Heart left ventricle (tissue), 16 donors: ENCODE measurements at places on chromosomes 4 and X. TPM values are rescaled to one million over a fixed set of nuclear protein-coding genes. Genes with fewer than 3 reads are reported as not detected.

IQCM gene
- total RNA-seq = not detected

STEEP1 gene
- total RNA-seq = 18.6 TPM

EREG gene
- not detected for total RNA-seq

DNA sequence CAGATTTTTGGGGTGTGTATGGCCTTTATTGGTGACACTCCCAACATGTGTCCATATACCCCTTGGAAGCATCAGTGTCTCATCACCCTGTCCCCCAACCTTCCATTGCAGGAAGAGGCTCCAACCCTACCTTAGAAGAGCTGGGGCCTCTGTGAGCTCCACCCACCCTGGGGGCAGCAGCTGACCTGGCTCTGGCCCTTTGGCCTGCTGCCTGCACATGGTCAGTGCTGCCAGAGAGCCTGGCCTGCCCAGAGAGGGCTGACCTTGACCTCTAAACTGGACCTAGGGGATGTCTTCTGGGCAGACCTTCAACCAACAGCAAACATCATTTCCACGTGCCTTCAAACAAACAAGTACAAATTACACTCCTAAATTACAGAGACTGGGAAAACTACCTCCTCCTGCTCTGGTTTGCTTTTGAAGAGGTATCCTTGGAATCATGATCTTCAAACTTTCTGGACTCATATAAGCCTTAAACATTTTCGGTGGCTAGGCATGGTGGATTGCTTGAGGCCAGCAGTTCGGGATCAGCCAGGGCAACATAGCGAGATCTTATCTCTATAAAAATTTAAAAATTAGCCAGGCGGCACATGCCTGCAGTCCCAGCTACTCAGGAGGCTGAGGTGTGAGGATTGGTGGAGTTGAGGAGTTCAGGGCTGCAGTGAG lies 27.3 kb upstream of the KIAA0232 start:
- H3K27me3 ChIP-seq = no peaks in the 10 kb centered on the region
- no peaks in the 10 kb centered on the region for H3K4me1 ChIP-seq
- no peaks in the 10 kb centered on the region for H3K36me3 ChIP-seq
- H3K4me3 ChIP-seq = no peak overlapping the region
- H3K27ac ChIP-seq = no peak overlapping the region
- DNase-seq = no peak

YY2 gene
- total RNA-seq = 0.73 TPM

DNA sequence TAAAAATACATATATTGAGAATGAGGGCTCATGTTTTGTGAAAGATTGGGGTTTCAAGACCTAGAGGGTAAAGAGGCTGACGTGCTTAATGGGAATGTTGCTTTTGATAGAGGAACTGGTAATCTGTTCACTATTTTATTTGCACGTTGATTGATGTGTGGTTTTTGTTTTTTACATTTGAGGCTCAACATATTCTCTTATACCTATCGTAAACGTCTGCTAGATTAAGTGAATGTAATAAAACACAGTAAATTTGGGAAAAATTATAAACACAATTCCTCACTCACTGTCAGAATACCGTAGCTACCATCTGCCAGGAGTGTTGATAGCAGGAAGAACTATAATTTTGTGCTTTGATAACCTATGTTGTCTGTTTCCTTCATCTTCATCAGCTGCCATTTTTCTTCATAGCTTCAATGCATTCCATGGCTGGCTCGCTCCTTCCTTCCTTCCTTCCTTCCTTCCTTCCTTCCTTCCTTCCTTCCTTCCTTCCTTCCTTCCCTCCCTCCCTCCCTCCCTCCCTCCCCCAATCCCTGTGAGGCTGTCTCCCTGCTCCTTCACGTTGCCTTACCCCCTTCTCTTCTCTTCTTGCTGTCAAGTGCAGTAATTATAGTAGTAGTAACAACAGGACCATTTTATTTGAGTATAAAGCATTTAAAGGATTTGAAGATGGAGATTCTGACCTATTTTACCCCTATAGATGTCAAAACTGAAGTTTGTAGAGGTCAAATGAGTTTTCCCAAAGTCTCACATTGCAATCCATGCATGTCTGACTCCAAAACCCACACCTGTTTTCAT lies 20.3 kb downstream of the KIT start:
- H3K27me3 ChIP-seq = no peaks in the 10 kb centered on the region
- H3K36me3 ChIP-seq = no peaks in the 10 kb centered on the region
- no peak for DNase-seq
- no peaks in the 10 kb centered on the region for H3K4me1 ChIP-seq

PLP1 gene
- total RNA-seq = 1.2 TPM

PITX2 gene
- total RNA-seq = 0.39 TPM
